ENCODE measurements at places on chromosomes 1 and 21.

DNA sequence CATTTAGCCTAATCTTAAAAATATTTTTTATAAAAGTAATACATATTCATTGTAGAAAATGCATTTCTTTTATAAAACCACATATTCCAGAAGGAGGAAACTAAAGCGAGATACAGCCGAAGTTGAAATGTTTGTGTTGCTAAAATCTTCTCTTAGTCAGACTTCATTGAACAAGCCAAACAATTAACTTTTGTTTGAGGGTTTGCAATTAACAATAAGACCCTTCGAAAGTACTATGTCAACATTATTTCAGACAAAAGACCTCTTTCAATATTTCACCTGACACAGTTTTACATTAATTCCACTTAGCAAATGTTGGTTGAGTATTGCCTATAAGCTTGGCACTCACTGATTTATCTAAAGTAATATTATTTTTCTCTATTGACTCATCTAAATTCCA is 354.0 kb upstream of the ADAMTS5 start:
- DNase-seq: no peak

GRCh38 chr1:34070201-34070836 is 94.7 kb downstream of the CSMD2 start:
- DNase-seq: no peak

- no peak for DNase-seq
Measured at GRCh38 chr1:99635664-99636063, 10.2 kb upstream of the PALMD start.

DNA sequence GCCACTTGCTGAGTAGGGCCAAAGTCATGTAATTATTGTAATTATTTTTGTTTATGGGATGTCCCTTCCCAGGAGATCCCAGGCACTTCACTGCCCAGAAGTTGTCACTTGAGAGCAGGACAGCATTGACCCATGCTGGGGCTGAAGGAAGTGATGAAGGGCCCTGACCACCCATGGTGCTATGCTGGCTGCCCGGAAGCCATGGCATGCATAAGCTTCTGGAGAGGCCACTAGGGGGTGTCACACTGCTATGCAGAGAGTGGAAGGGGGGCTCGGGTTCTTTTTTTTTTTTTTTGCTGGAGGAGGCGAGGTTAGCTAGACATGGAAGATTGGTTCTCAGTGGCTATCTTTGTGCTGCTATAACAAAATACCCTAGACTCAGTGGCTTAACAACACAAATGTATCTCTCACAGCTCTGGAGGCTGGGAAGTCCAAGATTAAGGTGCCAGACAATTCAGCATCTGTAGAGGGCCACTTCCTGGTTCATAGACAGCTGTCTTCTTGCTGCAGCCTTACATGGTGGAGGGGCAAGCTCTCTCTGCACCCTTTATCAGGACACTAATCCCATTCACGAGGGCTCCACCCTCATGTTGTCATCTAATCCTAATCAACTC is 84.9 kb downstream of the CNIH3 start:
- DNase-seq: no peak

- DNase-seq: no peak
Measured at GRCh38 chr1:206939841-206940587, 6.3 kb downstream of the PIGR start.

DNA sequence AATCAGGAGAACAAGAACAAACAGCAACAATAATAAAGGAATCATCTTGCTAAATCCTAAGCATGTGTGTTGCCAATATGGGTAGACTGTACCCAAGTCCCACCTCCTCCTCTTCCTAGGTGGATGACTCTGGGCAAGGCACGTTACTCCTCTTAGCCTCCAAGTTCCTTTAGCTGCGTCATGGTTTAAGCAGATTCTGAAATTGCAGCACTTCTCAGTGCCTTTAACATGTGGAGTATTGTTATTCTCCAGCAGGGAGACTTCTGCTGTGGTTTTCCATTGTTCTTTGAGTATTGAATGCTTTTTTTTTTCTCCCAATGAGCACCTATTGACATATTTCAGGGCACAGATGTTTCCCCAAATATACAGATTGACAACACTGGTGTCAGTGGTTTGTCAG is 15.5 kb downstream of the ARHGEF10L start:
- DNase-seq: no peak

DNA sequence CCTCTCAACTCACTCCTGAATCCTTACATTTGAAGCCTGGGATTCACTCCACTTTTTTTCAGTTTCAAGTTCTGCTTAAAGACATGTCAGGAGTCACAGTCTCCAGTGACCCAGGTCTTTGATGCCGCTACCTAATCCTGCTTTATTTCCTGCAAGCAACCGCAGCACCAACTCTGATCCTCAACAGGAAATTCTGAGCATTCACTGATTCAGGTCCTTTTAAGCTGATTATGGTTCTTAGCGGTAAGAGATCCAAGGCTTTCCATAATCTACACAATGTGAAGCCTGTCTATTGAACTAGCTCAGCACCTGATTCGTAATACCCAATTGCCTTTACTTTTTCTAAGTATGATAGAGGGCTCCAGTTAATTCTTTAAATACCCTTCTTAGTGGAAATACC is 43.7 kb upstream of the PIGC start:
- DNase-seq: no peak
